ENCODE measurements at places on chromosomes 11 and 22.

GRCh38 chr22:43277987-43278601 lies 65.1 kb downstream of the SCUBE1 start:
- DNase-seq: no peak

DNA sequence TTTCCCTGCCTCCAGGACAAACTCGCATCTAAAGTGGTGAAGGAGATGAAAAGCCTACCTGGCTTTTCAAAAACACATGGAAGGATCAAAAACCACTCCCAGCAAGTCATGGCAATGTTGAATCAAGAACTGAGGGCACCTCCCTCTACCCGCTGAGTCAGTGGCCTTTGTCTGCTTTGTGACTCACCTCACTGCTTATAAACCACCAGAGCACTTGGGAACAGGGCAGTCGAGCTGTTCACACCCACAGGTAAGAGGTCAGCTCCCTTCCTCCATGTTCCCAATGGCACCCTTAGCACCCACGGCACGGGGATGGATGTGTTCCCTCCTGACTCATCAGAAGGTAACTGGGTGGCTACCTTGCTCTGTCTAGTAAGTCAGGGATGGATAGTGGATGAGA lies 21.7 kb downstream of the TENM4 start:
- no peak for DNase-seq

DNA sequence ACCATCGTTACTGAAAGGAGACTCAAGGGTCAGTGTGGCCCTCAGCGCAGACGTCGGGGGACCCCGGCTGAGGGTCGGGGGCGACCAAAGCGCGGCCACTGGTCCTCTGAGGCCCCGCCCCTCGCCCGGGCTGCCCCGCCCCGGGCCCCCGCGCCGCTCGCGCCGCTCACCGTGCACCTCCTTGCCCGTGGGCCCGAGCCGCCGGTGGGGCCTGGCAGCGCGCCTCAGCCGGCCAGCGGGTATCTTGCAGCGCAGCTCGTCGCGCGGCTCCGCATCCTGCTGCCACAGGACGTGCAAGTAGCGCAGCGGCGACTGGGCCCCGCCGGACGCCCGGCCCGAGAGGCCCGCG lies 419 bp downstream of the ANKRD54 start:
- DNase-seq: peak; percentile 68

GRCh38 chr11:108472681-108473080 lies 5.4 kb upstream of the C11orf65 start:
- no peak for DNase-seq

- DNase-seq: no peak
Observed at GRCh38 chr11:7250166-7250565, 1.5 kb upstream of the SYT9 start.

- DNase-seq: no peak
Observed at GRCh38 chr11:46437122-46437689, 45.6 kb upstream of the CHRM4 start.

DNA sequence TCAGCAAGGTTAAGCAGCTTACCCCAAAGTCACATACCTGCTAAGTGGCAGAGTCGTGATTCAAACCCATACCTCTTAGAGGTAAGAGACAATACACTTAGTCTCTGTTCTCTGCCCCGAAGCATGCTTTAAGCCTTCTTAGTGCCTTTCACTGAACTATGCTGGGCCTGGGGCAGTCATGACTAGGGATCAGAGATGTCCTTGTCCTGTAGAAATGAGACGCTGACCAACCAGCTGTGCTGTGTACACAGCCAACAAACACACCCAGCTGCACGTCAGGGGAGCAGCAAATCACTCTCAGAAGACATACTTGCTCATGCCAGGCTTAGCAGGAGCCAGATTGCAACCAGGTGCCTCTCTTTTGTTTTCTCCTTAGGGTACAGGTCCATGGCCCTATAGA lies 255.7 kb downstream of the BUD13 start:
- DNase-seq: no peak

Data from stimulated activated CD4-positive, alpha-beta T cell treated with anti-CD3 and anti-CD28 coated beads, Interleukin-15, amount 100 ng/mL, for 24 hours (primary cell).